ENCODE measurements at places on chromosomes 3 and 15. TPM values are rescaled to one million over a fixed set of nuclear protein-coding genes. Genes with fewer than 3 reads are reported as not detected.
A peak's percentile ranks its signal among the peaks of the same experiment; 100 is the strongest.

Gene CEMIP
- 1.1 TPM for total RNA-seq

- DNase-seq = no peak
Observed at GRCh38 chr3:140628606-140629005, 49.3 kb upstream of the TRIM42 start.

Gene CAPN7
- total RNA-seq = 73.8 TPM

Gene ZNF662
- total RNA-seq = 8.9 TPM

Gene CAPN3
- total RNA-seq = 37.0 TPM

DNA sequence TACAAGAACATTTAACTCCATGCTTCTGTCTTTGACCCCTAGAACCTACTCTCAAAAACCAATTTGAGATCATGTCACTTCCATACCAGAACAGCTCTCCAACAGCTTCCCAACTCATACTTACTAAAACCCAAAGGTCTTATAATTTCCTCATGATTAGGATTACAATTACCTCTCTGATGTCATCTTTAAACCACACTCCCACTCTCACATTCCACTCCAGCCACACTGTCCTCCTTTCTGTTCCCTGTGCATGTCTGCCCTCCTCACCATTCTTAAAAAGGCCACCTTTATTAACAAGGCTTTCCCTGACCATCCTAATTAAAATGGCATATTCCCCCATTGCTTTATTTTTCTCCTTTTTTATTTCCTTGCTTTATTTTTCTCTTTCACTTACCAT lies 18.9 kb downstream of the PHC3 start:
- DNase-seq = no peak

Gene PIK3CA
- 39.5 TPM for total RNA-seq

Gene ZSCAN2
- total RNA-seq = 2.8 TPM

DNA sequence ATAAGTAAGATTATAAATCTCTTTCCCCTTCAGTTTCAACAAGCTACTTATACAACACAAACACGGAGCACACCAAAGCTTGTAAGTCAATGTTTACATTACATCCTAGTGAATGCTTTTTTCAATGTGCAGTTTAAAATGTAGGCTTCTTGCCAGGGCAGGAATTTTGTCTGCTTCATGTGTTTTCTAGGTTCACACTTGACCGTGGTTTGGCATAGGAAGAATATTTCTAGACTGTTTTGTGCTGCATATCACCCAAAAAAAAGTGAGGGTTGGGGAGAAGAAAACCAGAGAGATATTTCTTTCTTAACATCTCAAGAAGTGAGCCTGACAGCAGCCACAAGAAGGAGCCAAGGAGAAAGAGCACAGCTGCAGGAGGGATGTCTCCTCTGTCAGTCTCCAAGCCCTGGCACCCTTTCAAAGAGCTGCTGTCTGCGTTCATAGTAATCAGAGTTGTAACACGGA lies 255.8 kb downstream of the MEIS2 start:
- DNase-seq = no peak

DNA sequence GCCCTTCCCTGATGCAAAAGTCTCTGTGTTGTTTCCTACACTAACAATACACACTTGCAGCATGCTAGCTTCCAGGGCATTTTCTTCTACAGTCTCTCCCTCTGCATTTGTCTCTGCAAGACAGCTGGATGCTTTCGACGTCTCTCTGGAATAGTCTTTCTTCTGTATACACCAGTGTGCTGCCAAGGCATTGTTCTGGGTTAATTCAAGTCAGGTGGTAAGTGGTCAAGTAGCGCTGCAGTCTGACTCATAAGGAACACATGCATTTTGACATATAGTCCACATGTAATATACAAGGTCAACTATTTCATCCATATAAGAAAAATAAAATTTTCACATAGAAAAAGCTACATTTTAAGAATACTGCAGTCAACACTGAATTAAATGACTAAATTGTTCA lies 92.7 kb downstream of the MYLK start:
- no peak for DNase-seq

Gene POLQ
- total RNA-seq = 0.42 TPM

DNA sequence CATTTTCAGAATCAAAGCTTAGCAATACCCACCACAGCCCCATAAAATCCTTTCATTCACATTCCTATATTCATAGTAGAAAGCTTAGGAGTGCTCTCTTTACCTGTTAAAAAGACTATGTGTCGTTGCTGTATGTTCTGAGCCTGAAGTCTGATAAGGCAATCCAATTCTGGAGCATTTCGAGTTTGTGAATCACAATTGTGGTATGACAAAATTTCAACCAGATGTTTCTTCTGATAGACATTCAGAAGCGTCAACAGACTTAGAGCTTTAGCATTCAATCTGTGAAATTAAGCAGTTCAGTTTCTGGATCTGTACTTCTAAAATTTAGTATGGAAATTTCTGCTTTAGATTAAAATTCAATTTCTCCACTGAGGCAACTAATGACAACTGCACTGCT lies 58.3 kb downstream of the TASOR start:
- no peak for DNase-seq

Gene SLC27A2
- total RNA-seq = not detected

DNA sequence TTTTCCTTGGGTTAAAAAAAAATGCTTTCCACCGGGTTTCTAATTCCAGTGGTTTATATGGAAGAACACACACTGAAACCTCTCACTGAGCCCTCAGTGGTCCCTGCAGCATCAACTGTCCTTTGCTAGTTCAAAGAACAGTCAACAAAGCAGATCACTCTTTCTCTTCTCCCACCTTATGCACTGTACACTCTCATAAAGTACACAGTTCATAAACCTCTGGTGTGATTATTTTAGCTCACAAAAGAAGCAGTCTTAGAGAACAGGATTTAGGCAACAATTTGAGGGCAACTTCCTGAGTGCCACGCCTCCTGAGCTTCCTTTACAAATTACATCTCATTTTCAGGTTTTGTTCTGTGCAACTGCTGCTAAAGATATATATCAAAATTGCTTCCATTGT lies 728.4 kb upstream of the GOLIM4 start:
- DNase-seq = no peak

DNA sequence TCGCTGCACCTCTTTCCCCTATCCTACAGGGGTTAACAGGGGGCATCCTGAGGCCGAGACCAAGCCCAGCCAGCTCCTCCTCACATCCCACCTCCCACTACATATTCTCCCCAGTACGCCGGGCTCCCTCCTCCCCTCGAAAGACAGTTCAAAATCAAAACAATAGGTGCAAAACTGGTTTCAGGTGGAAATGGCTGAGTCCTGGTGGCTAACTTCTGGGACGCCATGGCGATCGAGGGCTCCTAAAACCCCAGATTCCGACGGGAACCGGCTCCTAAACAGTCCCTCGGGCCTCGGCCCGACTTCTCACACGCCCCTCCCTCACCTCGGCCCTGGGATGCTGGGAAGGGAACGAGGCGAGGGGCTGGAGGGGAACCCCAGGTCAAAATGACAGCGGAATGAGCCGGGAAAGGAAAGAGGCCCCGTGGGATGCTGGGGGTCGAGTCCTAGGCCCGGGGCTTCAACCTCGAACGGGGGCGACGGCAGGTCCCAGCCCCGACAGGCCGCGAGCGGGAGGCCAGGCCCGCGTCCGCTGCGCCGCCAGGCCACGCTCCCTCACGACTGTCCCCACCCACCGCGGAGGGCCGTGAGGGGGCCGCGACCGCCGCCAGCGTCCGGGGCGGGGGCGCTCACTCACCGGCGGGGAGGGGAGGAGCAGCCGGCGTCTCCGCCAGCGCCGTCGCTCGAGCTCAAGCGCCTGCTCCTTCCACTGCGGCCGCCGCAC lies 492 bp downstream of the TMCC1 start:
- DNase-seq = peak; percentile 16

Gene GRK7
- total RNA-seq = not detected

DNA sequence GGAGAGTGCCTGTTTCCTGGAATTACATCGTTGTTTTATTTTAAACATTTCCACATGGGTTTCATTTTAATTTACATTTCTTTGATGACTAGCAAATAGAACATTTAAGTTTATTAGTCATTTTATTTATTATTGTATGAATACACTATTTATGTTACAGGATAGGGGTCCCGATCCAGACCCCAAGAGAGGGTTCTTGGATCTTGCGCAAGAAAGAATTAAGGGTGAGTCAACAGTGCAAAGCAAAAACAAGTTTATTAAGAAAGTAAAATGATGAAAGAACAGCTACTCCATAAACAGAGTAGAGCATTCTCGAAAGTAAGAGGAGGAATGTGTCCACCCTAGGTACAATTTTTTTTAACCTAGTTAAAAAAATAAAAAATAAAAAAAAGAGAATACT lies 539.5 kb downstream of the NAALADL2 start:
- DNase-seq = no peak

GRCh38 chr3:15513116-15513515 lies 8.4 kb downstream of the COLQ start:
- no peak for DNase-seq

- DNase-seq = no peak
Observed at GRCh38 chr15:39587096-39587721, 6.3 kb downstream of the THBS1 start.

- no peak for DNase-seq
Observed at GRCh38 chr3:29763115-29763514, 482.2 kb downstream of the RBMS3 start.

DNA sequence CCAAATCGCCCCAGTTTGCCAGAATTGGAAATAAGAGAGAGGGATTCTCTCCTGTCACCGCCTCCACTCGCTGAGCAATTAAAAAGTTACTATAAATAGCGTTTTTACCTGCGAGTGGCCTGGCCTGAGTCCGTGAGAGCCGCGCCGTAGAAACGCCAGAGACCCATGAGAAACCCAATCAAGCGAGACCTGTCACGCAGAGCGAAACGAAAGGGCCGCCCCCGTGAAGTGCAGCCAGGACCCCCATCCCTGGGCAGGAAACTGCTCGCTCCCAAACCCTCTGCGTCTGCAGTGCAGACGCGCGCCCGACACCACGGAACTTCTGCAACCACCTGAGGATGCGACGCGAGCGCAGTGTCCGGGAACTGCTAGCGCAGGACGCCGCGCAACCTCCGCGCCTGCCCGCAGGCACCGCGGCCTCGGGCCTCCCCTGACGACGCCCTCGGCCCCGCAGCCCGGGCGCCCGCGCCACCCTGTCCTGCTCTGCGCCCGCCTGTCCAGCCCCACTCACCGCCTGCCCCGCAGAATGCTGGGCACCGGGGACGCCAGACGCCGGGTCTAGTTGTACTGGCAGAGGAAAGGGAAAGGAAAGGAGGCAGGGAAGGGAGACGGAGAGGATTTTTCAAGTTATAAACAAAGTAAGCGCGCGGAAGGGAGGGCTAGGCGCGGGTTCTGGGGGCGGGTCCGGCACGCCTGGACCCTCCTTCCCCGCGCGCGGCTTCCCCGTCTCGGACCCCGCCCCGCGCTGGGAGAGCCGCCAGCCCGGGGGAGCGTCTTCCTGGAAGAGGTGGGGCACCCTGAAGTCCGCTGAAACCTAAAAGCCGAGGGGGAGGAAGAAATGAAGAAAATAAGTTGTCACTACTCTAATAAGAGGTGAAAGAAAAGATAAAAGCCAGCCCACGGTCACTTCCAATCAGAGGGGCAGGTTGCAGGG lies at the start of gene PLSCR4:
Gene PLSCR4 (minus strand): TSS at position 657 of the 934 bp plus-strand sequence. CDS start 29,034 bp downstream, outside the sequence.
- peak; percentile 23 for DNase-seq

DNA sequence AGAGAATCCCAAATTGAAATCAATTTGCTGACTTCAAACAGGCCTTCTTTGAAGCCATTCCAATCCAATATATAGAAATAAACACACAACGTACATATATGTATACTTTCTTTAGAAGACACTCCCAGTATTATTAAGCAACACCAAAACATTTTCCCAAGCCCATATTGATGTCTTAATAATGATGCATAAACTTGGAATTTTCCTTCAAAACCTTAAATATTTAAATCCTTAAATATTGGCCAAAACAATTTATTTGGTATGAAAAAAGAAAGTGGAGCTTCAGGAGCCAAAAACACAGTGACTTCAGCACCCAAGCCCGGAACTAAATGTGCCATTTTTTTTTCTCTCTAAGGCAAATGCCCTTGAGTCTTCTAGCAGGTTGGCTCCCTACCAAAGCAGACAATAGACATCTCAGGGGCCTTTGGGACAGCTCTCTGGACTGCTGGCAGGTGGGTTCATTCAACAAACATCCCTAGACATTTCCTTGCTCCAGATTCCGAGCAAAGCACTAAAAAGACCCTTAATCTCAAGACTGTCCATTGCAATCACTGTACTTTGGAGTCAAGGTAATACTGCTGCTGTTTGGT lies 384.7 kb downstream of the NTRK3 start:
- no peak for DNase-seq

Gene GPR149
- total RNA-seq = not detected

Gene TIMP4
- total RNA-seq = 56.7 TPM

Gene RTP1
- total RNA-seq = 0.27 TPM

- DNase-seq = no peak
Observed at GRCh38 chr3:129686941-129687340, 80.5 kb upstream of the PLXND1 start.

Gene ONECUT1
- not detected for total RNA-seq

- no peak for DNase-seq
Observed at GRCh38 chr3:85516146-85516545, 557.4 kb downstream of the CADM2 start.

GRCh38 chr3:135292162-135292561 lies 497.1 kb downstream of the EPHB1 start:
- DNase-seq = no peak

GRCh38 chr3:128532012-128532983 lies 39.3 kb upstream of the GATA2 start:
- no peak for DNase-seq

- DNase-seq = no peak
Observed at GRCh38 chr3:178584722-178585380, 48.6 kb downstream of the KCNMB2 start.

DNA sequence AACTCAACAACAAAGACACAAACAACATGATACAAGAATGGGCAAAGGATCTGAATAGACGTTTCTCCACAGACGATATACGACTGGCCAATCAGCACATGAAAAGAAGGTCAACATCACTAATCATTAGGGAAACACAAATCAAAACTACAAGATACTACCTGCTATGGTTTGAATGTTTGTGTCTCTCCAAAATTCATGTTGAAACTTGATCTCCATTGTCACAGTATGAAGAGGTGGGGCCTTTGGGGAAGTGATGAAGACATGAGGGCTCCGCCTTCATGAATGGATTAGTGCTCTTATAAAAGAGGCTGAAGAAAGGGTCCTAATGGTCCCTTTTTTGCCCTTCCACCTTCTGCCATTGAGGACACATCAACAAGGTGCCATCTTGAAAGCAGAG lies 32.3 kb downstream of the ACAP2 start:
- DNase-seq = no peak

GRCh38 chr3:123732447-123732846 lies 147.6 kb upstream of the HACD2 start:
- no peak for DNase-seq

- DNase-seq = no peak
Observed at GRCh38 chr15:33099739-33100138, 94.8 kb downstream of the FMN1 start.

Gene GOLGA6L1
- not detected for total RNA-seq

Gene SKOR1
- 0.78 TPM for total RNA-seq

DNA sequence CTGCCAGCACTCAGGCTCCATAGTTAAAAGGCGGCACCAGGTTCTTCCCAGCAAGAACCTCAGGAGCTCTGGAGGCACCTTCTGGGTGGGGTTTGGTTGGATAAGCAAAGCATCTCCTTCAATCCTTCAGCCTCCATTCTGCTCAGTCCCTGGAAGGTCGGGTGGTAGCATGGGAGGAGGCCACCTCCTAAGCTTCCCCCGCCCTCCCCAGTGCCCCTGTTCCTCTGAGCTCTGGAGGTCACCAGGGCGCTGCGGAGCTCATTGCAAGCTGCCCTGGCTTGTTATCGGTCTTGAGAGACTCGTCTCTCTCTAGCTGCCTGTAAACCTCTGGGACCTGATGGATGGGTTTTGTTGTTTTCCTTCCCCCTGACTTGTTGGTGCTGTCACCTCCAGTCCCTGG lies 124.8 kb downstream of the RPLP1 start:
- no peak for DNase-seq
